Lower leg skin (tissue), 4 donors: ENCODE measurements at places on chromosomes 7 and 10.

- DNase-seq, result no peak
Measured at GRCh38 chr7:86964973-86965726, 94.3 kb downstream of the ELAPOR2 start.

DNA sequence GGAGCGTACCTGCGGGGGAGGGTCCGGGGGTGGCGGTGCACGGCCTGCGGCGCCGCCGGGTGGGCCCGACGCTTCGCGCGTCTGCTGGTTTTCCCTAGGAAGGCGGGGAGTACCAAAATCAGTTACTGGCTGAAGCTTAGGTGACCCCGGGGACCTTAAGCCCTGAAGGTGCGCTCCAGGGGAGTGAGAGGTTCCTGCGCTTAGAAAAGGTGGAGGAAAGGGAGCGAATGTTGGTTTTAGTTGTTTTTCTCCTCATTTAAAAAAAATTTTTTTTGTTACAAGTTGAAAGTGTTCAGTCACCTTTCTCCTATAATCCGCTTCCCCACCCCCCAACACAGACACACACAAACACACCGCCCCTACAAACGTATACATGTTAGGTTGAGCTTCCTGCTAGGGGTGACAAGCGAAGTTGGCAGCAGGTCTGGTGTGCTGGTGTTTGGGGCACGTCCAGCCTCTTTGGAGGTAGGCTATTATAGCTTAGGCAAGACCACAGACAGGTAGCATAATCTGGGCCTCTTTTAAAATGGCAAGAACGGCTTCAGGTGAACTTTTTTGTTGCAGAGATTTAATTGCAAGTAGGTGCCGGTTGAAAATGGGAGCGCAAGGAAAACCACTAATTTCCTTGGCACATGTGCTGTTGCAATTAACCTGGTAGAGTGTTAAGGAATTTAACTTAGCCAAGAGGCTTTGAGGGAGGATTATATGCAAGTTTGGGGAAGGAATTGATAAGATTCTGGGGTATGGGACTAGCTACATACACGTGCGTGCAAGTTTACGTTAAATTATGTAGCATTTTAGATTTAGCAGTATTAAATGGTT is 945 bp downstream of the ADD3 start:
- no peak for DNase-seq

DNA sequence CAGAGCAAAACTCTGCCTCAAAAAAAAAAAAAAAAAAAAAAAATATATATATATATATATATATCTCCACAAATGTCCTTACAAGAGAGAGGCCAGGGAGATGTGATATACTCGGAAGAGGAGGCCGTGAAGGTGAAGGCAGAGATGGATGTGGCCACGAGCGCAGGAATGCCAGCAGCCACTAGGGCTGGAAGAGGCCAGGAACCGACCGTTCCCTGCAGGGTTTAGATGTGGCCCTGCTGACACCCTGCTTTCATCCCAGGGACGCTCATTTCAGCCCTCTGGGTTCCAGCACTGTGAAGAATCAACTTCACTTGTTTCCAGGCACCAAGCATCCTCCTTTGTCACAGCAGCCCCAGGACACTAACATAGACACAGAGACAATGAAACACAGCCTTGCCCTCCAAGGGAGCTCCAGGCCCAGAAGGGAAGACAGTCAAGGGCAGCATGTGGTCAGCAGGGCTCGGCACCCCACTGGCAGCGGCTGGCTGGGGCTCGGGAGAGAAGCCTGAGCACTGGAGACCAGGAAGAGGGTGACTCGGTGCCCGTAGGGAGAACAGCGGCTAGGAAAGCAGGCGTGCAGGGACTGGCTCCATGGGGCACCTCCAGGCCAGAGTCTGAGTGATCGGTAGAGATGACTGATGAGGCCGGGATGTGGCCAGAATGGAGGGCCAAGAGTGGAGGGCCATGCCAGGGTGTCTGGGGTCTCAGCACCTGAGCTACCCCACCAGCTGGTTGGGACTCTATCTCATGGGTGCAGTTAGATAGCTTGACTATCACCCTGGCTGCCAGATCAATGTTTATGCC is 7.6 kb downstream of the WDR86 start:
- DNase-seq, result no peak

DNA sequence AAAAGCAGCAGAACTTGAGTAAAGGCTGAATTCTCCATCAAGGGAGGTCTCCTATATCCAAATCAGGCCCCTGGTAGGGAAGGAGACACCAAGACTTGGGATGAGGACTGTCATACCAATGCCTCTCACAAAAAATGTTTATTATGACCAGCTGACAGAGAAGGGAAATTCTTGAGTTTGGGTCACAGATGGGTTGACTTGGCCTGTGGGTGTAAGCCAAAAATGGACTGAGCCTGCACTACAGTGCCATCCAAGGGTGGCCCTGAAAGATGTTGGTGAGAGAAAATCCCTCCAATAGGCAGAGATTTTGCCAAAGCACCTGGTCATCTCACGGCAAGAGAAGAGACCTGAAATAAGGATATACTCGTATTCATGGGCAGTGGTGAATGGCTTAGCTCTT is 27.0 kb upstream of the PPIF start:
- no peak for DNase-seq

GRCh38 chr7:142784096-142784495 is 13.3 kb downstream of the PRSS2 start:
- no peak for DNase-seq

DNA sequence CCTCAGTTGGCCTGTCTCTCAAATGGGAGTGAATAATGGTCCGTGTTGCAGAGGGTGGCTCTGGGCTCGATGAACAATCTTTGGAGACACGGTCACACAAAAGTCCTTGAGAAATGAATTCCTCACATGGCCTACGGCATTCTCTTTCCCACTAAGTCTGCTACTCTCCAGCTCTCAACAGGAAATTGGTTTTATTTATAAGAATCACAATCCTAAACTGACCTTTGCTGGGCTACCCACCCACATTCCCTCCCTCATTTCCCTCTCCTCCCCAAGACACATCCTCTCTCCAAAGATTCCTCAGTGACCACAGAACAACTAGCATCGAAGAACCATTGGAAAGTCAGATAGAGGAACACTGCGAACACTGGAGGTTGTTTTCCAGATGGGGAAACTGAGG is 4.7 kb downstream of the AFAP1L2 start:
- no peak for DNase-seq

DNA sequence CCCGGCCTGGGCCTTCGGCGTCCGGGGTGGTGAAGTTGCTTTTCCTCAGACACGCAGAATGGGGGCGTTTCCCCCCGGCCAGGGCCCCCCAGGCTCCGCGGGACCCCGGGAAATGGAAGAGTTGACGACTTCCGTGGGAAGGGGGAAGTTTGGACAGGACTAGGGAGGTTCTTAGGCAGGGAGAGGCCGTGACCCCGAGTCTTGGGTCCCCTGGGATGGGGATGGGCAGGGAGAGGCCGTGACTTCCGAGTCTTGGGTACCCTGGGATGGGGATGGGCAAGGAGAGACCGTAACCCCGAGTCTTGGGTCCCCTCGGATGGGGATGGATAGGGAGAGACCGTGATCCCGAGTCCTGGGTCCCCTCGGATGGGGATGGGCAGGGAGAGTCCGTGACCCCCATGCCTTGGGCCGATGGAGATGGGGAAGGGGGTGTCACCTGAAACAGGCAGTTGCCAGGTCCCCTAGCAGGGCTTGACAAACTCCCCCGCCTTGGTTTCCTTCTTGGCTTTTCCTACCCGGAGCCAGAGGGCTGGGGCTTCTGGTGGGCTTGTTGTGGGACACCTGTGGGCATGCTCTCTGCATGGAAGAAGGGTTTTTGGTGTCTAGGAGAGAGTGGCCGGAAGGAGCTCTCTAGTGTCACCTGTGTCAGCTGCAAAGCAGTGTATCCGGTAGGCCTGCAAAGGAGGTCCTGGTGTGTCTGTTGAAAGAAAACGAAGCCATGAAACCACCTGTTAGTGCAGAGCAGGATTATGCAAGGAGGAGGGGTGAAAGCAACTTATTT is 1.1 kb downstream of the TRRAP start:
- DNase-seq, result no peak

GRCh38 chr7:70392256-70392876 is 739.6 kb upstream of the GALNT17 start:
- no peak for DNase-seq

GRCh38 chr10:121076776-121077715 is 225.9 kb downstream of the WDR11 start:
- peak; percentile 90 for DNase-seq

- no peak for DNase-seq
Measured at GRCh38 chr10:57880446-57881227, 387.1 kb downstream of the IPMK start.

GRCh38 chr7:4828720-4829383 is 33.0 kb downstream of the PAPOLB start:
- DNase-seq, result no peak

DNA sequence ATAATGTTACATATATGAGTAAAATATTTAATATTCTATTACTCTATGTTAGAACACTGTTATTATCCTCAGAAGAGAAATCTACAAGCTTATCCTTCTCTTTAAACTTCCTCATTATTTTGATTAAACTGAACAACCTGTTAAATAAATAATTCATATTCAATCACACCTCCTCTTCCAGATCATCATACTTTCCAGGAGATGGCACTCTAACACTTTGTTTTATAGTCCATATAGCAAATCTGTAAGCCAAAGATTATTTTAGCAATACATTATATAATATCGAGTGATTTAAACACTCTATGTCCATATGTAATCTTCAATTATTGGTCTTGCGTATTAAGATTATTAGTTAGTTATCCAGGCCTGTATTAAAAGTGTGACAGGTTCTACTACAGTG is 694.1 kb downstream of the ANKRD7 start:
- no peak for DNase-seq

GRCh38 chr7:130069179-130069977 is 956 bp upstream of the KLHDC10 start:
- no peak for DNase-seq

GRCh38 chr10:30854656-30855055 is 177.0 kb downstream of the ZNF438 start:
- DNase-seq, result no peak

- DNase-seq, result no peak
Measured at GRCh38 chr7:97145068-97145467, 27.6 kb downstream of the SDHAF3 start.

GRCh38 chr10:70668454-70668970 is 3.8 kb upstream of the ADAMTS14 start:
- no peak for DNase-seq

DNA sequence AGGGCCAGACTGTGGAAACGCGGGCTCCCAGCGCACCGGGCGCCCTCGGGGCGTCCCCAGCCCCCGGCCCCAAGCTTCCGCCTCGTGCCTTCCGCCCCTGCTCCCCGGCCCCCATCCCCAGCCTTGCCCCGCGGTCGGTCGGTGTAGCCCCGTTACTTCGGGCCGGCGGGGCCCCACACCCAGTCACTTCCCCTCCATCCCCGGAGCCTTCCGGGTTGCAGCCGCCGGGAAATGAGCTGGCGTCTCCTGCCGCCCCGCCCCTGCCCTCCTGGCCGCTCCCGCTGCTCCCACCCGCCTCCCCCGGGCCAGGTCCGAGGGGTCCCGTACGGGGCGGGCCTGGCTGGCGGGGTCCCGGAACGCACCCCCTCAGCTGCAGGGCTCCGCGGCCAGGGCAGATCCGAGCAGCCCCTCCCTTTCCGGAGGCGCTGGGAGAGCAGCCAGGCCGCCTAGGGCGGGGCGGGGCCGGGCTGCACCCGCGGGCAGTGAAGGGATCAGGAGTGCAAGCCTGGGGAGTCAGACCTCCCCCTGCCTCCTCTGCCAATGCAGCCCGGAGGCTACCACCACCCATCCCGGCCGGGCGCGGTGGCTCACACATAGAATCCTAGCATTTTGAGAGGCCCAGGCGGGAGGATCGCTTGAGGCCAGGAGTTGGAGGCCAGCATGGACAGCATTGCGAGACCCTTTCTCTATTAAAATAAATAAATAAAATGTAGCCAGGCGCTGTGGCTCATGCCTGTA is 709 bp downstream of the ARPC1B start:
- peak; percentile 95 for DNase-seq

GRCh38 chr7:83575436-83575835 is 73.5 kb downstream of the SEMA3E start:
- DNase-seq, result no peak

DNA sequence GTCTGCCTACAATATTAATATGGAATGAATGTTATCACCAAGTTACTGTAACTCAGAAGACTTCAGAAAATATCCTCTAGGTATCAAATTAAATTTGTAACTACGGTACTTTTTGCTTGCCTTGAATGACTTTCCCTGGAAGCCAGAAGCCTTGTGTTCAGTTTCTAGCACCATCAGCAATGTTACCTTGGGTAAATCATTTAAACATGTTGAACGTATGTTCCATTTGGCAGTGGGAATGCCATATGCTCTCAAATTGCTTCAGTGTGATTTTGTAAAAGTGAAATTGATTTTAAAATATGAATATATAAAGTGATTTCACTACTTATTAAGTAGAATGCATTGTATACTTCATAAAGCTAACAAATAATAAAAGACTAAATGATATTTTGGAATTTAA is 11.2 kb downstream of the RPA3 start:
- DNase-seq, result no peak

DNA sequence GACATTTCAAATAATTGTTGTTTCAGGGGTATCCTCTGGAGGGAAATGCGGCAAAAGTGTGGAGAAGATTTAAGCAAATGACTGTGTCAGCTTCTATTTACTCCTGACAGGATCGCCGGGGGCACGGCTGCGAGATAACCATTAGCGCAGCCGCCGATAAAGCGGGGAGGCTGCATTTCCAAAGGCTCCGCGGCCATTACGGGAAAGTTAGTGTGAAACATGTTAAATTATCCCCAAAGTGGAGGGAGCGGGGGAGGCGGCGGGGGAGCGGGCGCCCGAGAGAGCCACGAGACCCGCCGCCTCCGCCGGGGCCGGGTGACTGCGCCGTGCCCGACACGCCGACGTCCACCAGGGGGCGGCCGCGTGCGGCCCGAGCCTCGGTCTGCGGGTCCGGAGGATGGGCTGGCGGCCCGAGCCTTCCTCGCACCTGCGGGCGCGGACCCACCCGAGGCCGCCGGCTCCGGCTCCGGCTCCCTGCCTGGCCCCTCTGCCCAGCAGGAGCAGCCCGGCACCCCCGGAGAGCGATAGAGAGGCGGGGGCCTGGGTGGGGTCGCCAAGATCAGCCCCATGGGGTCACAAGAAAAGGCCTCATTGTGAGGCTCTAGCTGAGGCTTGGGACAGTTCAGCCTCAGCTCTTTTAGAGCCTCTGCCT is 74.4 kb upstream of the PAX2 start:
- no peak for DNase-seq

GRCh38 chr7:134996097-134996550 is 9.8 kb downstream of the AGBL3 start:
- DNase-seq, result no peak
